LoVo (cell line): ENCODE measurements at places on chromosomes 5 and 9.

DNA sequence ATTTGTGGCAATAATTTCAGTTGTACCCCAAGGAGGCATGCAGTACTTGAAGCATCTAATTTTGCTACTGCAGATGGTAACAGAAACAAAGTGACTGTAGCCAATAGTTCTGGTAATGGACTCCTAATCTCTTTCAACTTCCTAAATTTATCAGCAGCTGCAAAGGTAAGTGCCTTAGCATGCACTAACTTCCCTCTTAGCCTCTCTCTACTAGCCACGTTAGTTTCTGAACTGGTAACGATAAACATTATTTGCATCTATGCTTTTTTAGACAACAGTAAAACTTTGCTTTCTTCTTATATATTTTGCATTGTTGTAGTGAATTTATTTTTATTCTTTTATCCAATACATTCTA, 6.2 kb upstream of the CKS2 start:
- no peak for DNase-seq

DNA sequence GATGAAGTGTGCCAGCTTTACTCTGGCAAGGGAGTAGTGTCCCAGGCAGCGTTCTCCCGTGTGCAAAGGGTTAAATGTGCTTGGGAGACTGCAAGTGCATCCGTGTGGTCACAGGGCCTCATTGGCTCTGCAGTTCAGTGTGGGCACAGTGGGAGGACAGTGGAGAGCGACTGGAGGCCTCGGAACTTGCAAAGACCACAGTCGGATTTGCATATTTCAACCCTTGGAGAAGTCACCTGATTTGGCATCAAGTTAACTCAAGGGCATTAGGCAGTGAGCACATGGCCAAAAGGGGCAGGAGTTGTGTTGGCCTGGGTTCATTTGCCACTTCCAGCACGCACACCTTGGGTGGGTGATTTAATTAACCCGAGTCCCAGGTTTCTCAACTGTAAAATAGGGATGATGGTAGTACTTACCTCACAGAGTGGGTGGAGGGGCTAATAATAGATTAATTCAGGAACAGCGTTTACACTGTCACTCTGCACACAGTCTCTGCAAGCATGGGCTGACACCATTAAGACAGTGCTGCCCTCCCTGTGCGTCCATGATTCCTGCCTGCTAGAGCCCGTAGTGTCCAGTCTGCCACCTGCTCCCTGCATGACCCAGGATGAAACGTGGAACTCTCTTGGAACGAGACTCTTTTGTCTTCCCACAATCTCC, 22.7 kb downstream of the JADE2 start:
- no peak for DNase-seq

GRCh38 chr9:4923580-4924544, 61.2 kb upstream of the JAK2 start:
- DNase-seq = peak; percentile 7

GRCh38 chr5:54702470-54702869, 184.9 kb downstream of the SNX18 start:
- no peak for DNase-seq

- DNase-seq = no peak
Measured at GRCh38 chr5:96114736-96115135, 153.1 kb upstream of the ELL2 start.

GRCh38 chr5:52710310-52710971, 77.3 kb upstream of the ITGA1 start:
- no peak for DNase-seq

- DNase-seq = no peak
Measured at GRCh38 chr5:32369542-32370155, 56.9 kb upstream of the MTMR12 start.

DNA sequence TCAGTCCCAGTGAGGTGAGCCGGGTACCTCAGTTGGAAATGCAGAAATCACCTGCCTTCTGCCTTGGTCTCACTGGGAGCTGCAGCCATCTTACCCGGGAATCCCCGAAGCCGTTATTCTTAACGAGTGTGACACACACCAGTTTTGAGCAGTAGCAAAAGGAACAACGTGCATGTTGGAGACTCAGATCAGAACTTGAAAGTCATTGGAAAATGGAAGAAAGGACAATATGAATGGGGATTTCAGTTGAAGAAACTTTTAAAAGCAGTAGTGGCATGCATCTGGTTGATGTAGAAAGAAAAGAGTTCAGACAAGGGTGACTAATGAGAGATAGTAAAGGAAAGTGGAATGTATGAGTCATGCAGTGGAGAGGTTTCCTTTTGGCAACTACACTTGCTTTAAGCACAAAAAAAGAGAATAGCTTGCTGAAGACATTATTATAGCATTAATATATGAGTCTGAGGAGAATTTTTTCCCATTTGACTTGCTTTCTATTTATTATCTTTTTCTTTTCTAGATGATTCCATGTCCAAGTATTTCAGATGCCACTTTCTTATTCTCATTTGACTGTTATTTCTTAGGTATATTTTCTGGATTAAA, 44.4 kb upstream of the ANKDD1B start:
- DNase-seq = peak; percentile 86

- DNase-seq = no peak
Measured at GRCh38 chr5:112018846-112019245, 261.9 kb upstream of the NREP start.

- DNase-seq = no peak
Measured at GRCh38 chr5:86837610-86838009, 219.9 kb downstream of the COX7C start.

DNA sequence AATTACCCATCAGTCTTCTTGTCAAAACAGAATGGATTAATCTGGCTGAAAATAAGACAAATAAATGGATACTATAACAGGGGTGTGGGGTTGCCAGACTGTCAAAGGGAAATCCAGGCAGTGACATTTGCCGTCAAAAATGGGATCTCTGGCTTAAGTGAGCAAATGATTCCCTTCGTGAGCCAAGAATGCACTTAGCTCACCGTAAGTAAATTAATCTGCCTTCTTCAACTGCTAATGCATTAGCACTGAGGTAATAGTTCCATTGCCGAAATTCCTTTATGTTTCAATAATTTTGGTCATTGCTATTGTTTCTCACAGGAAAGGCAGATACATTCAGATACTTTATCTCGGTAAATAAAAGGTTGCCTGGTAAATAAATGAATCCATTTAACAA, 377.8 kb downstream of the KIAA0825 start:
- no peak for DNase-seq

DNA sequence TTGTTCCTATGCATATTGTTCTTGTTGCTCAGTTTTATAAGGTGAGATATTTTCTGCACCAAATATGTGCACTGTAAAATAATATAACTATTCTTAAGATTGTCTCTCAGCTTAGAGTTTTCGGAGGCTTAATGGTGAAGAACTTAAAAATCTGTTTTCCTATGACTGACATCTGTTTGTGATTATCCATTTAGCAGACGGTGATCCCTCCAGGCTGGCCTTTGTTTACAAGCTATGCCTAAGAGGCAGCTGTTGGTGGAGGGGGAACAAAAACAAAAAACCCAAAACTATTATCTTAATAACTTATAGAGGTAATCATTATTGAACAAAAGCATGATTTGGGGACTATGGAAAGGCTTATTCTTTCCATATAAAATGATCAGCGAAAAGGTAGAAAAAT, 658 bp downstream of the PDCD1LG2 start:
- no peak for DNase-seq

DNA sequence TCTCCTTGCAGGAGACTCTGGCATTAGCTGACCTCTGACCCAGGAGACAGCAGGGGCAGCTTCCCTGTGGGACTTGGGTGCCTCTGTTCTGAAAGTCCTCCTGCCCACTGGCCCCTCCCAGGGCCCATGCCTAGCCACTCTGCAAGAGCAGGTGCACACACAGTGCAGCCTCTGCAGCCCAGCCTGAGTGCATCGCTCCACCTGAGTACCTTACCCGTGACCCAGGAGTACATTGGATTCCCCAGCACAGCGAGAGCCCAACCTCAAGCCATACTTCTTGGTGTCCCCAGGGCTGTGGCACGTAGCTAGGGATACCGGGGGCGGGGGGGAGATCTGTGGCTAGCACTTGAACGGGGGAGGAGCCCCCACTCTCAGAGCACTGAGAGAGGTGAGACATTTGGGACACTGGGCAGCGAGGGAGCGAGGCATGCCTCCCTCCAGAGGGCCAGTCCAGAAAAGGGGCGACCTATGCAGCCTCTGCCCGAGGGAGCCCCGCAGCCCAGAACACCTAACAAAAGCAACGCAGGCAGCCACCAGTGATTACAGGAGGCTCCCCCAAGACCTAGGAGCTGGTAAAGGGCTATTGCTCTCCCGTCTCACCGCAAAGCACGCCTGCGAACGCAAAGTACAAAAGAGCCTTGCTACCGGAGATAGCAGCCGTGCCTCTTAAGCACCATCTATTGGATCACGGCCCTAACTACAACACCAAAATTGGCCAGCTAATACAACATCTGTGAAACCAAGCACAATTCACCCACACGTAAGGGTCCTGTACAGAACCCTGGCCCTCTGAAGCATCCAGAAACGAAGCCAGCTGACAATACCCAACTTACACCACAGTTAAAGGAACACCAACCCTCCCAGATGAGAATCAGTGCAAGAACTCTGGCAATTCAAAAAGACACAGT, 826 bp upstream of the PRDM9 start:
- no peak for DNase-seq

- DNase-seq = no peak
Measured at GRCh38 chr5:169404223-169404622, 103.3 kb upstream of the SLIT3 start.

- DNase-seq = no peak
Measured at GRCh38 chr5:10635867-10636350, 72.0 kb downstream of the ANKRD33B start.

GRCh38 chr5:2191972-2192371, 309.2 kb upstream of the IRX4 start:
- DNase-seq = no peak

DNA sequence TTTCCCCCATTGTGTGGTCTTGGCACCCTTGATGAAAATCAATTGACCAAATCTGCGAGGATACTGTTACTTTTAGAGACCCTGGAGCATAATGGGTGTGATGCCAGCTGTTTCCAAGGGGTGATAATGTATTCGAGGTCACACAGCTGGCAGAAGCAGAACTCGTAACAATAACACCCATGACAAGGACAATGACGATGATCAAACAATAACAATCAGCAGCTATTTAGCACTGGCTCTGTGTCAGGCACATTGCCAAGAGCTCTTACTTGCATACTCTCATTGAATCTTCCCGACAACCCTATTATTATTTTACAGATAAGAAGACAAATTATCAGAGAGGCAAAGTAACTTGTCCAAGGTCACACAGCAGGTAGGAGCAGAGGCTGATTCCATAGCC, 223.7 kb upstream of the MSX2 start:
- no peak for DNase-seq

DNA sequence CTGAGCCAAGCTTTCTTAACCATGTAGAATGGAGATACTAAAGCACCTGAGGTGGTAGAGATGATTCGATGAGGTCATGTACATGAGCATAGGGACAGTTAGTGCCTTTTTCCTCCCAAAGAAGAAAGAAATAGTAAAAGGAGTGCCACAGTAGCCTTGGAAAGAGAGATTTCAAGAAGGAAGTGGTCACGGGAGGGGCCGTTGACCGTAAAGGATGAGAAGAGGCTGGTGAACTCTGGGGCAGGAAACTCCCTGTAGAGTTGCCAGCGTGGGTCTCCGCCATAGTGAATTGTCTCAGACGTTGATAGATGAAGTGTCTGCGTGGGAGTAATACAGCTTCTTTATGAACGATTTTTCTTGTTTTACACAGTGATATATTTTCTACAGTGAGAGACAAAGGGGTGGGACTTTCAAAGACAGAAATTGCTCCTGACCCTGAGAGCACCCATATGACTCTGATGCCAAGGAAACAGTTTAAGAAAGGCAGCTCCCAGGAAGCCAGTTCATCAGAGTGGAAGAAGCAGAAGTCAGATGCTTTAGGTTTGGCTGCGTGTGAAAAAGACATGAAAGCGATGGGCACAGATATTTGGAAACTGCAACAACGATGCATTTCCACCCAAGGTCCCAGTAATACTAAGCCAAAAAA, 41.3 kb downstream of the UGCG start:
- DNase-seq = no peak

GRCh38 chr5:77437194-77437593, 54.9 kb downstream of the WDR41 start:
- no peak for DNase-seq

DNA sequence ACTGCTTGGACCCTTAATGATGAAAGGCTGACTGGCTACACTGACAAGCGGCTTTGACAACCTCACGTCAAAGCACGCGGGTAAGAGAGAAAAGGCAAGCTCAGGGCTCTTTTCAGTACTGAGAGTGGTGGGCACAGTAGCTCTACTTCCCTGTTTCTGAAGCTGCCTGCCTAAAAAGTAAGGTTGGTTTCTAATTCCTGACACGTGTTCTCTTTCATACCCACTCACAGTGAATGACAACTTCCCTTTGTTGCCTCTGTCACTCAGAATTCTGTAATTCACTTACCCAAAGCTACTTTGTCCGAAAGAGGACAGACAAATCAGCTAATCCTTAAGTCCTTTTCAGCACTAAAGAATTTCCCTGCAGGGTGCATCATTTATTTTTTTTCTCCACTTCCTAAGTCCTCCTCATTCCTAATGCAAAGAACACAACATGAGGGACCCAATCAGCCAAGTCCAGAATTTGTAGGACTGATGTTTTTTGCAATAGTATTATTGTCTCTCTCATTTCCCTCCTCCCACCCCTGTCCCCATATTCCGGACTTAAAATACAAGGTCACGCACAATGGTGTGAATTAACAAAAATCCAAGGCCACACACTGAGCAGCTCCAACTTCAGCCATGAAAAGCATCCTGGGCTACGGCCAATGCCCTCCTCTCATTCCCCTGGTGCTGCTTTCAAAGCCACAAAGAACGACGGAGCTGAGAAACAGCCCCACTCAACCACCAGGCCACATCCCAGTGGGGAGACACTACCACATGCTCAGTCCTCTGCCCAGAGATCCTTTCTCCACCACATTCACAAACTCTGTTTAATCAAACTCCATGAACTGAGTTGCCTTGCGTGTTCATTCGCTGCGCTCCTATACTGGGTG, 221.0 kb downstream of the TSSK1B start:
- no peak for DNase-seq

DNA sequence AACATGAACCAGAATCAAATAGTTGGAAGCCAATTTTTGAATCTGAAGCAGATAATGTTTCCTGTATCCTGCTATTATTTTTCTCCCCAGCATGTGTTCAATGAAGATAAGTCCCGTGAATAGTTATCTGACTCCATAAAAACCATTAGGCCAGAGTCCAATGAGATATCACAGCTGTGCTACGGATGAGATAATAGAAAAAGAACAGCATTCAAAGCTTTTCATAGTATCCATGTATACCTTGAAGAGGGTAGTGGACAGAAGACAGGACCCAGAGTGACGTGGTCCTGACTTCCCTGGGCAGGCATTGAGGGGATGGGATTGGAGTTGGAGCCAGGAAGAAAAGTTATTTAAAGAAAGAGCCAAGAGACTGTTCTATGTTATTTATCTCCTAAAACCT, 50.7 kb upstream of the C6 start:
- DNase-seq = no peak

GRCh38 chr5:130189961-130190360, 285.7 kb downstream of the CHSY3 start:
- no peak for DNase-seq

DNA sequence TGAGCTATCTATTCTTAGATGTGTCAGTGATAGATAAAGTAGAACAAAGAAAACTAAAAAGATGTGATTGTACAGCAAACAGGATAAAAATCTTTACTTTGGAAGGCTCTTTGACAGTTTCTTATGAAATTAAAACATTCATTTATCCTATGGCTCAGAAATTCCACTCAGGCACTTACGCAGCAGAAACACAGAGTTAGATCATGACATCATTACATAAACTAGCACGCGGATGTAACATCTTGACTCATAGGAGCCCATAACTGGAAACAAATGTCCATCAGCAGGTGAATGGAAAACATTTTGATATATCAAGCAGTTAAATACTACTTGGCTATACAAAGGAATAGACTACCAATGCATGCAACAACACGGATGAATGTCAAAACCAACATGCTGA, 45.3 kb downstream of the ICE1 start:
- no peak for DNase-seq
